ENCODE measurements at places on chromosomes 6 and 20. TPM values are rescaled to one million over a fixed set of nuclear protein-coding genes. Genes with fewer than 3 reads are reported as not detected.

DNA sequence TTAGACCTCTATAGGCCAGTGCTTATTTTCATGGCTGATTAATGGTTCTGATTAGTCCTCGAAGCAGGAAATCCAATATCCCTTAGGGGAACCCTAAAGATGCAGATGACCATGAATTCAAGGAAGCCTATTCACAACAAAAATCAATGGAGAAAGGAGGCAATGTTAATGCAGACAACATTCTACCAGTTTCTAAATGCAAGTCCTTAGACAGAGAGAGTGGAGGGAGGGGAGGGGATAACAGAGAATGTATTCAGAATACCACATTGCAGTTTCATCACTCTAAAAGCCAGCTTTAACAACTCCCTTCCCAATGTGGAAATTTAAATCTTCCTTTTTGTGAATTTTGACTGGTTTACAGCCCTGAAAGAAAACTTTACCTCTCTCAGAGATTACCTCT is 87.1 kb upstream of the POU3F2 start:
- DNase-seq, result no peak

The PNLDC1 gene
- not detected for polyA plus RNA-seq

- no peak for DNase-seq
Measured at GRCh38 chr6:135224037-135224647, 43.0 kb downstream of the MYB start.

DNA sequence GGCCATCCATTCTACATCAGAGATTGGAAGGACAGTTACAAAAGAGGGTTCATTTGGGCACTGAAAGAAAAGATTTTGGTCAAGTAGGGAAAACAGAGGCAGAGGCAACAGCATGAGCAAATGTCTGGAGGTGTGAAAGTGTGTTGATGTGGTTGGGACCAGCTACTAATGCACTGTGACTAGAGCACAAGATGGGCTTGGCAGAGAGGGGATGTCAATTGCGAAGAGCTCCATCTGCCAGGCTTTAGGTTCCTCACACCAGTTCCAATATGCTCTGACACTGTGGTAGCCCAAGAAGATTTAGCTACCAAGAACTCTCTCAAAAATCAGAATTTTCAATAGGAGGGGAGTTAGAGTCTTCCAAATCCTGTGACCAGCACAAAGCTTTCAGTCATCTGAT is 42.1 kb downstream of the TRAF3IP2 start:
- no peak for DNase-seq

DNA sequence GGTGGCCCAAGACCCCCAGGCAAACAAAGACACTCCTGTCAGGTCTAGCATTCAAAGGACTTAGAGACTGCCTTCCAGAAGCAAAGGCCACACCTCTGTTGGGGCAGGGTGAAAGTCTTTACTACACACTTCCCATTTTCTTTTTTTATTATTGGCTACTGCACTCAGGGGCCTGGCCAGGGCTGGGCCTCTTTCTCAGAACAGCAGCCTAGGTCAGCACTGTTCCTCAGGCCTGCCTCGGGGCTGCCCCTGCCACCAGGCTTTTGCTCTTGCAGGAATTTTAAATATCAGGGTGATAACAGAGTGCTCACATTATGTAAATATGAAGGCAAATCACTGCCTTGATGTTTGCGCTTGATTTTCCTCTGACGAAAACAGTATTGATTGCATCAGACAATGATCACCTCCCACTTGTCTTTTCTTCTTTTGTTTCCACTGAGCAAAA is 18.5 kb downstream of the GSTA4 start:
- DNase-seq, result no peak

DNA sequence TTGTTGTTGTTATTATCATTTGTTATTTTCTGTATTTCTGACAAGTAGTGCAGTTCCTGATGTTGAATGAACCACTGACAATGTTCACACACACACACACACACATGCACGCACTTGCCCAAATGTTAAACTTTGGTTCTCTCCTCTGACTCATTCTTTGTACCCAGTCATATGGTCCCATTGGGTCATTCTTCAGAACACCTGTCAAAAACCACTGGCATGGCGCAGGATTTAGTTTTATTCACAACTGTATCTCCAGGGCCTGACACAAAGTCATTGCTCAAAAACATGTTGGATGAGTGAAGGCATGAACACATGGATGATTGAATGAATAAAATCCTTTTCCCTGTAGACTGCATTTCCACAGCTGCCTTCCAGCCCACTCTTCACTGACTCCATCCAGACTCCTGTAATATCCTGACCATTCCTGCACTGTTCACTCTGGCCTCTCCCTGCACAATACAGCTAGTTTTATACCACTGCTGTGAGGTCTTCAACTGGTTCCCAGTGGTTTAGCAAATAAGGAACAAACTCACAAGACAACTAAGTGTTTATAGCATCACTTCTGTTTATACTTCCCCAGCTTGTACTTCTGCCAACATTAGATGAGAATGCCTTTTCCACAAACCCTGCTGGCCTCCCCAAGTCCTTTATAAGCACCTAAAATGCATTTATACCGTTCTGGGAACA is 6.9 kb upstream of the CST11 start:
- DNase-seq, result no peak

DNA sequence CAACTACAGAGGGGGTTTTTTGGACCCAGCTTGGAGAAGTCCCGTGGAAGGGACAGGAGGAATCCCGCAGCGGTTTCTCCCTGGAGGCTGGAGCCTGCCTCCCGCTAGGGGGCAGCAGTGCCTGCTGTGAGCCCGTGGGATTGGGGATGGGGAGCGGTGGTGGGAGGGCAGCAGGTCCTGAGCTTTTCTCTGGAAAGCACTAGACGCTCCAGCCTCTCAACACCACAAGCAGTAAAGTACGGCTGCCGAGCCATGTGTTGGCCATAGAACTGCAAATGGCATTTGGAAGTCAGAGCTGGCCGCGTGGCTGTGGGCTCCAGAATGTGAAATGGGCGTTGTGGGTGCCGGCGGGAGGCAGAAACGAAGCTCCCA is 47.8 kb downstream of the GMPR start:
- peak; percentile 49 for DNase-seq

- DNase-seq, result no peak
Measured at GRCh38 chr6:164356814-164357213, 942.3 kb downstream of the QKI start.

DNA sequence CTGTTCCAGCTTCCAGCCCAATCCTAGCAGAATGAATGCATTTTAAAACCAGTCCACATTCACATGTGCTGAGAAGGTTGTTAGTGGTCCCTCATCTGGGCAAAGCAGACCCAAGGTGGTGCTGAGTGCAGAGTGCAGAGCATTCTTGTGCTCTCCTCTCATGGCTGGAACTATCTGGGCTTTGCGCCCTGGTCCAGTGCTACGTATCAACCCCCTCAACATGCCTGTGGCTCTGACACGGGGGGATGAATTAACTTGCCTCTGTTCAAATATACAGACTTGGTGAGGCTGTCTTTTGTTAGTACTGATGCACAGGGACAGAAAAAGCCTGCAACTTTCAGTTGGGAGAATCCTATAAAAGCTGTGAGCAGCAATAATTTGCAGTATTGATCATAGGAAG is 42.5 kb downstream of the PANK2 start:
- DNase-seq, result no peak

DNA sequence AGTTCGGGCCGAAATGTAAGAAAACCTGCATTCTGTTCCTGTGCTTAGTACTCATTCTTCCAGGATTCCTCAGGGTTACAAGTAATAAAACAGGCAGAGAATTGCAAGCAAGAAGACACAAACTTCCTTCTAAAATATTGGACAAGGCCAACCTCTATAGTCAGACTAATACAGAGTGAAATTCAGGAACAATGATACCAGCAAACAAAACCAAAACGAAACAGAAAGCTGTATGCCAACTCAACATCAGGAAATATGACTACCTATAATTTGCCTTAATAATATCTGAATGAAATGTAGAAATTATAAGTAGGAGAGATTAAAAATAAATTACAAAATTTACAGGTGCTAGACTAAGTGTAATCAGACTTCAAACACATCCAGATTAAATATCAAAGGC is 238.8 kb downstream of the HIVEP2 start:
- DNase-seq, result no peak

GRCh38 chr20:63794614-63795013 is 36.5 kb downstream of the ZBTB46 start:
- no peak for DNase-seq

DNA sequence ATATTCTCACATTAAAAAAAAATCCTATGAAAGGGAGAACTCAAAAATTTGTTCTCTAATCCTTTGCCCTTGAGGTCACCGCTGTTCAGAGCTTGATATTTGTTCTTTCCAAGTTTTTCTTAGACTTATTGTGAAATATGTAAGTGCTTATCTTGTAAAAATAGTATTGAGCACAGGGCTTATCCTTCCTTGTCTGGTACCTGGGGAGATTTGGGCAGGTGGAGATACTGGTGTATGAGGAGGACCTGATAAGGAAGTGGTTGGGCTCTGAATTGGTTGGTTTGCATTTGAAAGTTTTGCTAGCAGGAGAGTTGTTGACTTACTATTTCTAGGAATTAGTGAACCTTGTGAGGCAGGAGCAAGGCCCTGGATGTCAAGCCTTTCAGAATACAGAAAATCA is 28.9 kb upstream of the ANKEF1 start:
- DNase-seq, result no peak

The GPX5 gene
- not detected for polyA plus RNA-seq

The EYS gene
- polyA plus RNA-seq, result 0.07 TPM

DNA sequence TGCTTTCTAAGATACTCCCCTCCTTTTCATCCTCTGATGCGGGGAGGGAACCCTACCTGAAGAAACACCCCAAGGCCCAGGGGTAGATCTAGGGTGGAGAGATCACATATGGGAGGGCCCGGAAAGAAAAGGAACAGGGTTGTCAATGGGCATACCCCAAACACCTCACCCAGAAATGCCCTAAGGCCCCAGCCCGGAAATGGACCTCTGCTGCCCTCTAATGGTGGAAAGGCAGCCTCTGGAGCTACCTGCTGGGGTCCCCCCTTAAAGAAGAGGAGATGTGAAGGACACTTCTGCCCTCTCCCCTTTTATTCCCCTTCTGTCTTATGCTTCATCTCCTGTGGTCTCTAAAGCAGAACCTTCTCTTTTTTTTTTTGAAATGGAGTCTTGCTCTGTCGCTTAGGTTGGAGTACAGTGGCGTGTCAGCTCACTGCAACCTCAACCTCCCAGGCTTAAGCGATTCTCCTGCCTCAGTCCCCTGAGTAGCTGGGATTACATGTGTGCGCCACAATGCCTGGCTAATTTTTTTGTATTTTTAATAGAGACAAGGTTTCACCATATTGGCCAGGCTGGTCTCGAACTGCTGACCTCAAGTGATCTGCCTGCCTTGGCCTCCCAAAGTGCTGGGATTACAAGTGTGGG is 458 bp upstream of the ARMC12 start:
- DNase-seq, result peak; percentile 87

The RIPPLY2 gene
- polyA plus RNA-seq, result not detected

GRCh38 chr6:75498862-75499261 is 5.3 kb upstream of the FILIP1 start:
- DNase-seq, result no peak

The TBPL1 gene
- polyA plus RNA-seq, result 51.2 TPM

The SAMD10 gene
- polyA plus RNA-seq, result 14.2 TPM

GRCh38 chr6:23523771-23524170 is 602.2 kb upstream of the NRSN1 start:
- DNase-seq, result no peak

The C6orf15 gene
- not detected for polyA plus RNA-seq

GRCh38 chr6:170210026-170210390 is 80.9 kb downstream of the DLL1 start:
- no peak for DNase-seq

- no peak for DNase-seq
Measured at GRCh38 chr6:132612449-132613108, 11.5 kb downstream of the TAAR2 start.

DNA sequence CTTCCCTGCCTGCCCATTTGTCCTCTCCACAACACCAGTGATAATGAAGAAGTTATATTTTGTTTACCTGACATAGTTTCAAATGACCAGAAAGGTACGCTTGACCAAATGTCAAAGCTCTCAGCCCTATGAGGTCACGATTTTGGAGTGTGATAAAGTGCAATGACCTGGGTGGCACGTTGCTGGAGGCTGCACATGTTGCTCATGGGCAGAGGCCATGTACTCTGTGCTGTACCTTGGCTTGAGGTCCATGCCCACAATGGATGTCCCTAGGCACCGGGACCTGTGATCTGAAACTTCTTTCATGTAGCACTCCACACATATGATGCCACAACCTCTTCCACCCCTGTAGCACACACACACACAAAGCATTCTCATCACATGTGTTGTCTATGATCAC is 164.0 kb upstream of the HEY2 start:
- DNase-seq, result no peak

DNA sequence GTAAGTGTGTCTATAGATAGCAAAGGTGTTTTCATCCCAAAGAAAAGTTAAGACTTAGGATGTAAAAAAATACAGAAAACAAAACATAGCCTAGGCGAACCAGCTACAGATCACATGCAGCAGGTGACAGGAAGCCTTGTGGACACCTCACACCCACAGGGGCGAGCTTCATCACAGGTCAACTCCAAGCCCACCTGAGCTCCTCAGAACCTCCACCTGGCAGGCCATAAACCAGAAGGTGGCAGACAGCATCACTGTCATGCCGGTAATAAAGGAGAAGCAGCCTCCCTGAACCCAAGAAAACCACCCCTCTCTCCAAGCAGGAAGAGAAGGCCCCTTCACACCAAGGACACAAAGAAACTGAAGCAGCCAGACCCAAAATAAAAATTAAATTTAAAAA is 1.0 kb downstream of the RALGAPA2 start:
- DNase-seq, result peak; percentile 9

The DLL1 gene
- 0.54 TPM for polyA plus RNA-seq

GRCh38 chr6:18276610-18277236 is 12.4 kb upstream of the DEK start:
- no peak for DNase-seq

The ERVFRD-1 gene
- 0.33 TPM for polyA plus RNA-seq

DNA sequence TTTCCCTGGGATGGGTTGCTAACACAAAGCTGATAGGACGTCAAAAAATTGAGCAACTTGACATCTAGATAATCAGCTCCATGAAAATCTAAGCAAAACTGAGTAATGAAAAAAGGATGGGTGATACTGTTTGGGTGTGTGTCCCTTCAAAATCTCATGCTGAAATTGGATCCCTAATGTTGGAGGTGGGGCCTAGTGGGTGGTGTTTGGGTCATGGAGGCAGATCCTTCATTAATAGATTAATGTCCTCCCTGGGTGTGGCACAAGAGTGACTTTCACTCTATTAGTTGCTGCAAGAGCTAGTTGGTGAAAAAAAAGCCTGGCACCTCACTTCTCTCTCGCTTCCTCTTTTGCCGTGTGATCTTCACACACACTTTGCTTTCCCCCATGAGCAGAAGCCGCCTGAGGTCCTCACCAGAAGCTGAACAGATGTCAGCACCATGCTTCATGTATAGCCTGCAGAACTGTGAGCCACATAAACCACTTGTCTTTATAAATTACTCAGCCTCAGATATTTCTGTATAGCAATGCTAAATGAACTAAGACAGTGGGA is 160.9 kb downstream of the FRK start:
- DNase-seq, result no peak

- DNase-seq, result no peak
Measured at GRCh38 chr20:38728191-38728781, 4.0 kb downstream of the SLC32A1 start.

The HMGCLL1 gene
- not detected for polyA plus RNA-seq

The GTSF1L gene
- not detected for polyA plus RNA-seq

- DNase-seq, result no peak
Measured at GRCh38 chr20:53786445-53787267, 193.0 kb upstream of the ZNF217 start.

- no peak for DNase-seq
Measured at GRCh38 chr20:38214256-38215193, 46.0 kb downstream of the KIAA1755 start.

Measured in naive thymus-derived CD4-positive, alpha-beta T cell (primary cell).